Immature natural killer cell (primary cell): ENCODE measurements at places on chromosomes 4 and X.

DNA sequence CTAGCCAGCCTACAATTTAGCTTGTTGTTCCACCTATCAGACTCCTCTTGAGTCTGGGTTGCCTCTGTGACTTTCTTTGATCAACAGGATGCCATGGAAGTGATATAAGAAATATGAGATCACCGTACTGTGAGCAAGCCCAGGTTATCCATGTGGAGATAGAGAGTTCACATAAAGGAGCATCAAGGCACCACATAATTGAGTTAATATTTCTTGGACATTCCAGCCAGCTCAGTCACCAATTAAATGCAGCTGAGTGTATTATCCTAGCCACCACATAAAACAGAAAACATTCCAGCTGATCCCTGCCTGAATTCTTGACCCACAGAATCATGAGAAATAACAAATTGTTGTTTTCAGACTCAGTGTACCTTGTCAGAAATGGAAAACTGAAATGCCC, 253.6 kb downstream of the PPP1R2C start:
- no peak for DNase-seq
- H3K27me3 ChIP-seq: peaks cover 2% of the 10 kb centered on the region
- no peaks in the 10 kb centered on the region for H3K36me3 ChIP-seq
- H3K4me1 ChIP-seq: no peaks in the 10 kb centered on the region

GRCh38 chr4:73701116-73701515, 39.3 kb upstream of the CXCL8 start:
- H3K27ac ChIP-seq: no peak overlapping the region
- DNase-seq: no peak
- no peaks in the 10 kb centered on the region for H3K36me3 ChIP-seq
- H3K4me1 ChIP-seq: no peaks in the 10 kb centered on the region
- H3K27me3 ChIP-seq: peaks cover 1% of the 10 kb centered on the region
- H3K4me3 ChIP-seq: no peak overlapping the region

- H3K4me1 ChIP-seq: no peaks in the 10 kb centered on the region
- peaks cover 4% of the 10 kb centered on the region for H3K27me3 ChIP-seq
- no peak overlapping the region for H3K4me3 ChIP-seq
- no peak for DNase-seq
These were observed 31.5 kb downstream of the SLC9A7 start for GRCh38 chrX:46727441-46727840.

- DNase-seq: no peak
- H3K4me3 ChIP-seq: no peak overlapping the region
- no peaks in the 10 kb centered on the region for H3K4me1 ChIP-seq
- H3K27me3 ChIP-seq: no peaks in the 10 kb centered on the region
These were observed 66.0 kb upstream of the FAT1 start for GRCh38 chr4:186789651-186790050.

GRCh38 chr4:71366766-71367165, 27.9 kb downstream of the SLC4A4 start:
- no peak overlapping the region for H3K27ac ChIP-seq
- H3K27me3 ChIP-seq: no peaks in the 10 kb centered on the region
